ENCODE measurements at places on chromosomes 1 and 21. TPM values are rescaled to one million over a fixed set of nuclear protein-coding genes. Genes with fewer than 3 reads are reported as not detected.
A peak's percentile ranks its signal among the peaks of the same experiment; 100 is the strongest.

DNA sequence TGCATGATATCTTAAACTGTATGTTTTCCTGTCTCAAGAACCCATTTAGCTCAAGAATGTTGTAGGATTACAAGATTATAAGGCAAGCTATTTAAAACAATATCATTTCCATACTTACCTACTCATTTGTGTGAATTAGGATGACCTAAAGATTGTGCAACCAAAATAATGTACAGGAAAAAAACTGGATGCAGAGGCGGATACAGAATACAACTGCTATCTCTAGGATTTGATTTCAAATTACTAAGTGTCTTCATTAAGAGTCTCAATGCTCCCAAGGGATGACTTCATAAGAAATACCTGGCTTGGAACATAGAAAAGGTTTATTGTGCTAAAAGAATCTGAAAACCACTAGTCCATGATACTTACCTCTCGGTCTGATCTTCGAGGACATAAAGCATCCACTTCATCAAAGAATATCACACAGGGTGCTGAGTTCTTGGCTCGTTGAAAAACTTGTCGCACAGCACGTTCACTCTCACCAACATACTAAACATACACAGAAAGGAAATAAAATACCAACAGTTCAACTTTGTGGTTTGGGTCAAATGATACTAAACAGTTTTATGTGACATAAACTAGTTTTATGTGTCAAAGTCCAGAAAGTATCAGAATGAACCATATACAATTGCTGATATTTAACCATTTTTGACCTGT lies 54.9 kb downstream of the NVL start:
- H3K4me3 ChIP-seq = no peak overlapping the region
- DNase-seq = no peak
- no peak overlapping the region for H3K27ac ChIP-seq

GRCh38 chr1:1068517-1069055 lies 5.5 kb downstream of the RNF223 start:
- H3K4me3 ChIP-seq = peak overlapping the region; percentile 58
- H3K36me3 ChIP-seq = no peaks in the 10 kb centered on the region
- H3K27me3 ChIP-seq = peaks cover 45% of the 10 kb centered on the region
- peaks cover 20% of the 10 kb centered on the region for H3K4me1 ChIP-seq

The SNX7 gene
- 15.2 TPM for total RNA-seq

DNA sequence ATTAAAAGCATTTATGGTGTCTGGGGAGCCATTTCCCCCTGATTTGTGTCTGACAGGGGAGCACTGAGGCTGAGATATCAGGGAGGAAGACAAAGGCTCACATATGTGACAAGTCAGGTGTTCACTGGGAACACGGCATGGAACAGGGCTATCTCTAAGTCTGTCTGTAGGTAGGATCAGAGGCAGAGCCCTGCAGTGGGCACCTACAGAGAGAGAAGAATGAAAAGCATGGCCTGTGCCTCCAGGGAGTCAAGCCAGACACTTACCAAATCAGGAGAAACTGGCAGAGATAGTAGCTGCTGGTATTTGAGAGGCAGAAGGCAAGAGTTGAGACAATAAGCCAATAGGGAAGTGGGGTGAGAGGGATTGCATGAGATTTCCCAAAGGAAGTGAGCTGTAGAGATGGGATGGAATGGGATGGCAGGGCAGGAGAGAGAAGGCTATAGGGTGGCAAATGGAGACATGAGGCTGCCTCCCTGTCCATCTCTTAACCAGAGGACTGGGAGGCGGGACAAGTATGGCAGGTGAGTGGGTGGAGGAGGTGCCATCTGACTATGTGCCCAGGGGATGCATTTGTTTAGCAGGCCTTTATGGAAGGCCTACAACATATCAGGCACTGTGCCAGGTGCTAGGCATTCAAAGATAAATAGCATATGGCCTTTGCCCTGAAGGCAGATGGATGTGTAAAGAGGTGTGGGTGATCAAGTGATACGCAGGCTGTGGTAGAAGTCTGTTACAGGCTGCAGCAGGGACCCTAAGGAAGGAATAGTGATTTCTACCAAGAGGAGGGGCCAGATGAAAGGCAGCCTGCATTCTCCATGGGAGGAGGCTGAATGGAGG lies 136.2 kb upstream of the IPO9 start:
- no peak overlapping the region for H3K4me3 ChIP-seq
- DNase-seq = no peak
- no peaks in the 10 kb centered on the region for H3K4me1 ChIP-seq
- H3K36me3 ChIP-seq = no peaks in the 10 kb centered on the region
- no peak overlapping the region for H3K27ac ChIP-seq

DNA sequence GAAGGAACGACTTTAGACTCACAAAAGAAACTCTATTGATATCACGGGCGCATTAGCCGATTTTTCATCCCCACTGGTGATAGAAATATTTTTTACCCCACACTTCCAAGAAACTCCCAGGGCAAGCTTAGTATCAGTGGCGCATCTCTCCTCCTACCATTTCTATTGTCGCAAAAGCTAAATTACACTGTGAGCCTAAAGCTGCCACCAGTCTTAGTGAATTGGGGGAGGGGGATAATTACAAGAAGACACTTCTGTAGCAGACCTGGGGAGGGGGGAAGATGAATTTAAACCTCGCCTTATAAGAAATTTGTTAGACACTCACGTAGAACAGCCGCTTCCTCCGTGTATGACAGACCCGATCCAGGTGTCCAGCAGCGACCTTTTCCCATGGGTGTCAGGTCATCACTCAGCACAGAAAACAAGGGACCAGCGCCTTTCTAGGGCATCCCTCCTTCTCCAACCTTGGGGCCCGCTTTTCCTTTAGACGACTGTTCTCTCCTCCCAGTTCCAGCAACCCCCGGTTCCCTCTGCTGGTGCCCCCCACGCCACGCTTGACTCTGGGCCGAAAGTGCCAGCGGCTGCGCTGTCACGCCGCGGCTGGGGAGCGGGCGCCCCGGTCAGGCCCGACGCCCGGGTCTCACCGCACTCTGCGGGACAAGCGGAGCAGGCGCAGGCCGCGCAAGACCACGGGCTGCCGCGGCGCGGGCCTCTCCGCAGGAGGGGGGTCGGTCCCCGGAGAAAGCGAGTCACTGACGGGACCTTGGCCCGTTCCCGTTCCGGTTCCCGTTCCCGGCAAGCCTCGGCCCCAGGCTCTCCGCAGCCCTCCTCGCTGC lies 821 bp downstream of the PHC2 start:
- H3K27ac ChIP-seq = peak overlapping the region; percentile 69
- no peaks in the 10 kb centered on the region for H3K27me3 ChIP-seq
- H3K36me3 ChIP-seq = no peaks in the 10 kb centered on the region
- H3K4me3 ChIP-seq = peak overlapping the region; percentile 78
- DNase-seq = peak; percentile 60

DNA sequence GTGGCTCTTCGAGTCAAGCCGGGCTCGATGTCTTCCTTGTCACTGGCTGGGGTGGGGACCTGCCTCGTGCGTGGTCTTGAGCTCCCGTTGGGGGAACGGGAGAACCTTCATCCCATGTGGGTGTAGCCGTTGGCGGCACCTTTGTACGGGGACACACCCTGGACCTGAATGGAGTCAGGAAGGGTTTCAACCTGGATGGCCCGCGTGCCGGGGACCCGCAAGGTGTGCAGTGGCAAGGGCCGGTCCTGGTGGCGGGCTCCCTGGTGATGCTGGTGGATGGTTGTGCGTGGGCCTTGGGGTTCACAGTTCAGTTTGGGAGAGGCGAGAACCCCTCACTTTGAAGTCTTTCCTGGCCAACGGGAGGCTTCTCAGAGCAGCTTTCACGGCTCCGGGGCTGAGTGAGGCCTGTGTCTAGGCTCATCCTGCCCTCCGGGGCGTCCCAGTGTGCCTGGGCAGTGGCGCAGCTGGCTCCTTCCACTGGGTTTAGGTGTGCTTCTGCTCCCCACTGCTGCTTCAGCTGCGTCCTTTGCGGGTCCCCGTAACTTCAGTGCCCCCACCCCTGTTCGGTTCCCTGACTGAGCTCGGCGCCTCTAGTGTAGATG lies 11.4 kb downstream of the SKI start:
- no peak overlapping the region for H3K4me3 ChIP-seq
- H3K27me3 ChIP-seq = no peaks in the 10 kb centered on the region
- H3K27ac ChIP-seq = peak overlapping the region; percentile 69
- peaks cover 96% of the 10 kb centered on the region for H3K4me1 ChIP-seq
- H3K36me3 ChIP-seq = peaks cover 16% of the 10 kb centered on the region

The MIXL1 gene
- total RNA-seq = 0.38 TPM

GRCh38 chr1:232377494-232377770 lies 252.5 kb downstream of the SIPA1L2 start:
- DNase-seq = no peak
- H3K36me3 ChIP-seq = no peaks in the 10 kb centered on the region
- no peak overlapping the region for H3K27ac ChIP-seq
- no peaks in the 10 kb centered on the region for H3K27me3 ChIP-seq

The SPATA46 gene
- total RNA-seq = not detected

GRCh38 chr1:236144446-236145150 lies 2.3 kb downstream of the GPR137B start:
- H3K27ac ChIP-seq = no peak overlapping the region
- DNase-seq = no peak
- H3K4me3 ChIP-seq = no peak overlapping the region
- H3K36me3 ChIP-seq = no peaks in the 10 kb centered on the region
- H3K4me1 ChIP-seq = peaks cover 22% of the 10 kb centered on the region
- H3K27me3 ChIP-seq = peaks cover 5% of the 10 kb centered on the region

DNA sequence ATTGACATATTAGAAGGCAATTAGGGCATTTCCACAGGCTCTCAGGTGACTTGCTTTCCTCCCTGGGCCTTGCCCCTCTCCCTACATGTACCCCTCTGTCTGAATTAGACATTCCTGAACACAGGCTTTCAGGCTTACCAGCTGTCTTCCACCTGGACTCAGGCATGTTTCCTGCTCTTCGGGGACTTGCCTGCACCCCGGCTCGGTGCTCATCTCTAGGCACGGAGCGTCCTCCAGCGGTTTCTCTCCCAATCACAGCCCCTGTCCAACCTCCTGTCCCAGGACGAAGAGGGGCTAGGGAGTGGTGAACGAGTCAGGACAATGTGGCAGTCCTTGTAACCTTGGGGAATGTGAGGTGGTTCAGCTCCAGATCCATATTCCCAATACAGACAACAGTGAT lies 4.2 kb downstream of the PROK1 start:
- H3K27ac ChIP-seq = no peak overlapping the region
- no peaks in the 10 kb centered on the region for H3K36me3 ChIP-seq
- no peaks in the 10 kb centered on the region for H3K4me1 ChIP-seq
- DNase-seq = no peak

DNA sequence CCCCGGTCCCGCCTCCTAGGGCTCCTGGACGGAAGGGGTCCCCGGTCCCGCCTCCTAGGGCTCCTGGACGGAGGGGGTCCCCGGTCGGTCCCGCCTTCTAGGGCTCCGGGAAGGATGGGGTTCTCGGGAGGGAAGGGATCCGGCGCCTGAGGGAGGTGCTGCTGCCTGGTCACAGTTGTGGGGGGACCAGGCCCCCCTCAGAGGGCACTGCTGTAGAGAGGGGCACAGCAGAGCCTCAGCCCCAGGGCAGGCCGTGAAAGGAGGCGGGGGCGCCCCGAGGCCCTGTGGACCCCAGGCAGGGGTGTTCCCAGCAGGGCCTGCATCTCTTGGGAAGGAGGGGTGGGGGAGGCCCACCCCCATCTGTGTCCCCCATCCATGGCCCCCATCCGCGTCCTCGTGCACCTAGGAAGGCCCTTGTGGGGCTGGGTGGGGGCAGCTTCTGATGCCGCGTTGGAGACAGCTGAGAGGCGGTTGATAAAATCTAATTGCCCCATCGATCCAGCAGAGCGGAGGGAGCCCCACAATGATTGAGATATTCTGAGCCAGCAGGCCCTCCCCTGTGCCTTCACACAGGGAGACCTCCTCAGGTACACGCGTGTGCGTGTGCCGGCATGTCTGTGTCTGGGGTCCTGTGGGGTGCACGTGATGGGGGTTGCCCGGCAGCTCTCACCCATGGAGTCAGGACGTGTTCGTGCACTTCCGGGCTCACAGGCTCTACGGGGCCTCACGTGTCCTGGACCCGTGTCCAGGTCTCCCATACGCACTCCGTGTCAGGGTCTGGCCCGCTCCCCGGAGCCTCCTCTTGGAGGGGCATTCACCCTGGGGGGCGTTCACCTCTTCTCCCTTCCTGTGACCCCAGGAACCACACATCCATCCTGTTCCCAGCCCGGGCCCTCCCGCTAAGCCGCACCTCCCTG lies 12.9 kb downstream of the SAMD11 start:
- no peak overlapping the region for H3K4me3 ChIP-seq
- no peak for DNase-seq
- H3K4me1 ChIP-seq = peaks cover 25% of the 10 kb centered on the region
- H3K36me3 ChIP-seq = no peaks in the 10 kb centered on the region

The ORC1 gene
- total RNA-seq = 0.68 TPM

GRCh38 chr1:91427741-91428140 lies 23.1 kb upstream of the HFM1 start:
- H3K36me3 ChIP-seq = no peaks in the 10 kb centered on the region
- H3K4me1 ChIP-seq = no peaks in the 10 kb centered on the region
- no peaks in the 10 kb centered on the region for H3K27me3 ChIP-seq
- no peak for DNase-seq

The F5 gene
- total RNA-seq = 4.2 TPM

The AKNAD1 gene
- total RNA-seq = 1.3 TPM

The SOX13 gene
- total RNA-seq = 57.8 TPM

GRCh38 chr1:55640708-55641473 lies 425.7 kb upstream of the USP24 start:
- no peaks in the 10 kb centered on the region for H3K36me3 ChIP-seq
- no peaks in the 10 kb centered on the region for H3K4me1 ChIP-seq
- peak overlapping the region; percentile 21 for H3K27ac ChIP-seq
- H3K4me3 ChIP-seq = peak overlapping the region; percentile 15
- DNase-seq = peak; percentile 53
- no peaks in the 10 kb centered on the region for H3K27me3 ChIP-seq

The SLC9C2 gene
- total RNA-seq = 1.4 TPM

DNA sequence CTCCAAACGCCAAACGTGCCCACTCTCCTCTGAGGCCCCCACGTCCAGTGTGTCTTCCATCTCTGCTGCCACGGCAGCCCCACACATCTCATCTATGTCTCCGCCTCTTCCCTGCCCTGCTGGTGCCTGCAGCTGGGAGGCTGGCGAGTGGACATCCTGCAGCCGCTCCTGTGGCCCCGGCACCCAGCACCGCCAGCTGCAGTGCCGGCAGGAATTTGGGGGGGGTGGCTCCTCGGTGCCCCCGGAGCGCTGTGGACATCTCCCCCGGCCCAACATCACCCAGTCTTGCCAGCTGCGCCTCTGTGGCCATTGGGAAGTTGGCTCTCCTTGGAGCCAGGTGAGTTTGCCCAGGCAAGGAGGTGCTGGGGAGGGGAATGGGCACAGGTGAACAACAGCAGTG lies 8.6 kb downstream of the ADAMTSL4 start:
- peaks cover 37% of the 10 kb centered on the region for H3K36me3 ChIP-seq
- no peak overlapping the region for H3K4me3 ChIP-seq
- no peaks in the 10 kb centered on the region for H3K27me3 ChIP-seq
- H3K4me1 ChIP-seq = peaks cover 57% of the 10 kb centered on the region
- peak overlapping the region; percentile 99 for H3K27ac ChIP-seq
- DNase-seq = no peak

GRCh38 chr1:193241132-193241827 lies 54.9 kb upstream of the B3GALT2 start:
- no peak overlapping the region for H3K27ac ChIP-seq
- no peak for DNase-seq
- no peaks in the 10 kb centered on the region for H3K27me3 ChIP-seq
- H3K36me3 ChIP-seq = peaks cover 16% of the 10 kb centered on the region
- no peak overlapping the region for H3K4me3 ChIP-seq

All from lower lobe of right lung (tissue), 2 donors.